ENCODE measurements at places on chromosomes 1 and 21.

GRCh38 chr1:47678464-47678980, 240.7 kb downstream of the FOXD2 start:
- DNase-seq: no peak

DNA sequence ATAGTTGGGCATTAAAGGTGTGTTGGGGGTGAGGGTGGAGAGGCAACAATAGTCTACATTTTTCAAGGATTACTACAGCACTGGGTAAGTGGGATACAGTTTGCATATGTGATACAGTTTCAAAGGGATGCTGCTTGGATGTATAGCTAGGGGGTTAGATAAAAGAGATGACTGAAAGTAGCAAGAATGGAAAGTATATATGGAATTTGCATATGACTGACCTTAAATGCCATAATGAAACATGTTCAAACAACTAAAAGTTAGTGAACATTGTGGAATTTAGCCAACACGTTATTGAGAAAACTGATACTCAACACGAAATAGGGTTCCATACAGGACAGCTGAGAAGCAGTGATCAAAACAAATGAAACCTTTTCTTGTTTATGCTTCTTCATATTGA, 124.8 kb upstream of the CHRM3 start:
- no peak for DNase-seq

DNA sequence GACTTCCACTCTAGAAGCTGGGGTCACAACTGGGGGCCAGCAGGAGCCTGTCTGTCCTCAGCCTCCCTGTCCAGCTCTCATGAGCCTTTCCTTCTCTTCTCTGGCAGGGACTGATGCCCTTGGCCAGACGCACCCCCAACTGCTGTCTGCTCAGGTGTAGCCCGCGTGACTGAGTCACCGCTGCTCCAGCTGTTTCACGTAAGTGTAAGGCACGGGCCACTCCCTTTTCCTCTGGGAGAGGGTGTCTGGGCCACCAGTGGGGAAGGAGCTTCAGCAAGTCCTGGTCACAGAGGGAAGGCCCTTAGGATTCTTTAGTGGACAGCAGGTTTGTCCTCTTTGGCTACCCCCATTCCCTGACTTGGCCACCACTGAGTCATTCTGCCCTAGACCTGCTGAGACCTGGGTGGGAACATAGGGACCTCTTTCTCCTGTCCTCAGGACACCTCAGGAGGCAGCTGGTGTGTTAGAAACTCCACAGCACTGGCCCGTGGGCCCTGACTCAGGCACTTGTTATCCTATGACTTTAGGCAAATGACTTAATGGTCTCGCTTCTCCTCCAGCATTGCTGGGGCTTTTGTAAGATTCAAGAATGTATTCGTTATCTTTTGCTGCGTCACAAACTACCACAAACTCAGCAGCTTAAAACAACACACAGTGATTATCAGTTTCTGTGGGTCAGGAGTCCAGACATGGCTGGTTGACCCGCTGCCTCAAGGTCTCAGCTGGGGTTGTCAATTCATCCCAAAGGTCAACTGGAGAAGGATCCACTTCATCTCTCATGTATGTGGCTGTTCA, 64.8 kb downstream of the FAM163A start:
- no peak for DNase-seq

GRCh38 chr1:3217181-3217641, 148.2 kb downstream of the PRDM16 start:
- DNase-seq: no peak

- no peak for DNase-seq
Measured at GRCh38 chr1:21857840-21858670, 46.0 kb downstream of the LDLRAD2 start.

GRCh38 chr21:34536311-34536710, 24.3 kb upstream of the KCNE1 start:
- DNase-seq: no peak
